ENCODE measurements at places on chromosomes 2 and 18.
A peak's percentile ranks its signal among the peaks of the same experiment; 100 is the strongest.

GRCh38 chr18:48656582-48656981 is 117.8 kb downstream of the CTIF start:
- DNase-seq, result peak; percentile 84

DNA sequence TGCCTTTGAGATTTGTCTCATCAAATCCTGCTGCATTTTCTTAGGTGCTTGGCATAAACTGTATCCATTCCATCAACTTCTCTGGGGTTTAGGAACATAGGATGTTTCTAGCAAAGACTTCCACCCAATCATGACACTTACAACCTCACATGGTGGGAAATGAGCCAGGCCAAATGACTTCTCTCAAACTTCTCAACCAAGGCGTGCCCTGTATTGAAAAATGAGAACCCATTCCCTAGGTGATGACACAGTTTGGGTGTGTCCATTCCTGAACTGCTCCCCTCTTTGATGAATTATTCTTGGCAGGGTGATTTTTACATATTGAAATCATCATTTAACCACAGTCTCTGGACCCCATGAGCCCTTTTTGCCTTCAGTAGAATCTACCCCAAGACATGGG is 161.1 kb downstream of the EN1 start:
- no peak for DNase-seq

DNA sequence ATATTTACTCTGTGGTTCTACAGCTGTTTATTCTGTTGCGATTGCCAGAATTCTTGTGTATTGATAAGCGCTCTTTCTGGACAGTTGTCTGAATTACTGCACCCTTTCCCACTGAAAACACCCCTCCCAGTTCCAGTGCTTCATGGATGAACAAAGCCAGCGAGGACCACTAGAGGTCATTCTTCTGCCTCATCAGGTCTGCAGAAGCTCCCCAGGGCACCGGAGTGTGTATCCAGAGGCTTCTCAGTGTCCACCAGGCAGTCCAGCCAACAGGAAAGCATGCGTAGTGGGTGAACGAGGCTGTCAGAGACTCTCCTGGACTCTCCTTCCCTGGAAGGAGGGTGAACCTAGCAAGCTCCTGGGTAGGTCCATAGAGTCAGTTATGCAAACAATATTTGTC is 40.6 kb upstream of the INHBB start:
- peak; percentile 42 for DNase-seq

DNA sequence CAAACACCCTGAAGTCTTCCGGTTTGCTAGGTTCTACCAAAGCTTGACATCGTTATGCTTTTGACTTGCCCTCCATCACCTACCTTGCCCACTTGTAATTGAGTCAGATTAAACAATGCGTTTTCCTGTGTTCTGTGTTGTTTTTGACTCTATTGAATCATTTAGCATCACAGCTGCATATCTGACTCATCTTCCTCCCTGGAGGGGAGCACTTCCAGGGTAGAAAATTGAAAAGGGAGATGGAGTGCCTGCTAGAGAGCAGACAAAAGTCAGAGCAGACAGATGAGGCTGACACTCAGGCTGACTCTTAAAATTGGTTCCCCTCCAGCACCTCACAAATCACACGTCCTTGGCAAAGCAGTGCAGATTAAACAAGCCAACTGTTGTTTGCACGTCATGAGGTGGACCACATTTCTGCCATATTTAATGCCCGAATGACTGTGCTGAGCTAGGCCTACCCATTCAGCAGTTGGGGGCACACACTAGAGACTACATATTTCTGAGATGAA is 2.2 kb downstream of the MPP4 start:
- no peak for DNase-seq

DNA sequence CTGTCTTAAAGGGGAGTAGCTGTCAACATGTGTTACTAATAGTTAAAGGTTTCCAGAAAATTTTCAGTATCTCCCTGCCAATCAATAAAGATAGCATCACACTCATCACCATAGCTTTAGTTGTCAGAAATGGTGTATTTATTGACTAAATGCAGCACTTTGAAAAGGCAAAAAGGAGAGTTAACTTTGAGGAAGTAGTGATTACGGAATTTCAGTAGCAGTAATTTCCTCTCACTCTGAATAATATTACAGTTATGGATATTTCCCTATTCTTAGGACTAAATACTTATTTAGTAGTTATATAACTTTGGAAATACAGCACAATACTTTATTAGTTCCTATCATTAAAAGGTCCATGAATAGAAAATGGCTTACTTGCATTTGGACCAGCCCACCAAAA is 250.5 kb downstream of the CAMKMT start:
- DNase-seq, result no peak

GRCh38 chr2:187079901-187080300 is 230.9 kb upstream of the ZSWIM2 start:
- no peak for DNase-seq

DNA sequence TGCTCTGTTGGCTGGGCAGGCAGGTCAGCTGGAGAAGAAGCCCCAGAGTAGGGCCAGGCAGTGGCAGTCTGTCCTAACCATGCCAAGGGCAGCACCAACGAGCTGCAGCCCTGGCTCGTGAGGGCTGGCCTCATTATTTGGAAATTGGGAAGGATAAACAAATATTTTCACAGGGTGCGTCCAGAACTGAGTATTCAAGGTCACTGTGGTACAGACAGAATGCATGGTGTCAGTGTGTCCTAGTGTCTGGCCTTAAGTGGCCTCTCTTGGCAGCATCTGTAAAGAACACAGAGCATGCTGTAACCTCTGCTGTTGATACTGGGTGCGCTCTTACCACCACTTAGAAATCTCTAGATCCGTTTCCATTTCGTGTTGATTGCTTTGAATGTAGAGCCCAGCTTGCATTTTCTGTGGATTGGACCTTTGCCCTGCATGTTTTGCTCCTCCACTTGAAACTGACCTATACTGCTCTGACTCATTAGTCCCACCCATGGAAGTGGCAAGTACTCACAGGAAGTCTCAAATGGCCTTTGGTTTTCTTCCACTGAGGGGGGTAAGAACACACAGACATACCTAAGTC is 88.2 kb downstream of the GREB1L start:
- peak; percentile 39 for DNase-seq

- DNase-seq, result no peak
These were observed 16.6 kb downstream of the CYTIP start for GRCh38 chr2:157427003-157427921.

- peak; percentile 29 for DNase-seq
These were observed 75.8 kb downstream of the KIDINS220 start for GRCh38 chr2:8761529-8762164.

GRCh38 chr2:236956031-236956618 is 129.6 kb upstream of the COPS8 start:
- DNase-seq, result no peak

DNA sequence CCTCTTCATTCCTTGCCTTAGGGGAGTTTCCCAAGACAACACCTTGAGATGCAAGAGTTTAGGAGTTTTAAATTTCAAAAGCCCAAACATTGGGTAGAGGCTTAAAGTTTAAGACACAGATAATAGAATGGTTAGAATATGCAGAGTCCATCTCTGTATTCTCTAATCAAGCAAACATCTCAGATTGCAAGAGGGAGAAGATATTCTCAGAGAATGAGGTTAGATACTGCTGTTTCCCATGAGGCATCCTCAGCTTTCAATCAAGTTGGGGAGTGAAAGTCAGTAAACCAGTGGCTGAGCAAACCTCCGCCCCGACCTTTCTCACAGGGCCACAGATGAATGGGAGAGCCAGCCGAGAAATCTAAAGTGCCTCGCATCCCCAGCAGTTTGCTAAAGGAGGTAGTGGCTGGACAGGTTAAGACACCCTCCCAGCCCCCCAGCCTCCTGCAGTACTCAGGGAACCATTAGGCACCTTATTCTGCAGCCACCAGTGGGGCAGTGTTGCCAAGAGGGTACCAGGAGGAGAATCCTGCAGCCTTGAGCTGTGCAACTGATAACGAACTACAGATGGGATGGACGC is 30.0 kb downstream of the FBXO36 start:
- DNase-seq, result no peak

GRCh38 chr2:98482362-98482761 is 37.7 kb downstream of the INPP4A start:
- no peak for DNase-seq

- no peak for DNase-seq
These were observed 603.4 kb downstream of the DSC3 start for GRCh38 chr18:30439174-30439573.

- no peak for DNase-seq
These were observed 14.2 kb downstream of the NIFK start for GRCh38 chr2:121722479-121722878.

GRCh38 chr2:31286961-31287550 is 53.1 kb downstream of the EHD3 start:
- no peak for DNase-seq

GRCh38 chr2:46951290-46952064 is 35.9 kb upstream of the MCFD2 start:
- no peak for DNase-seq

DNA sequence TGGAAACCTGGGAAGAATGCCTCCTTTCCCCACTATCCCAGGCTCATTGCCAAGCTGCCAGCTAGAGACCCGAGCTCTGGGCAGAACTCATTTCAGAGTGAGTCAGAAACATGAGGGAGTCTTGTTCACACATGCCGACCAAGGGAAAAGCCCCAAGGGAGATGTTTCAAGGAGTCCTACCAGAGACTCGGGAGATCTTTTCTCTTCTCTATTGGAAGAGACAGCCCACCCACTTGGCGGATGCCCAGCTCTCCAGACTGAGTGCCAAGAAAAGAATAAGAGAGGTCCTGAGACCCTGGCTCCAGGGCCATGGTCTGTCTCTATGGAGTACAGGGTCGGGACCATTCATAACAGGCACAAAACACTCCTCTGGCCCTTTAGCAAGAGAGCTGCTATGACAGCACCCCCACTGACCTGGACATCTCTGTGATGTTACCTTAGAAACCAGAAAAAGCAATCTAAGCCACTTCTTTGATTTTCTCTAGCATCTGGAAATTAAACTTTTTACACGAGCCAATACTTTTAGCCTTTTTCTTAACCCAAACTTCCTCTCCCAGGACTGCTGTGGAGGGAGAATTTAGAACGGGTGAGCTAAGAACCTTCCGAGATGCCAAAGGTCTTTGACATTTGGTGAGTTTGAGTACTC is 18.5 kb upstream of the IGFBP5 start:
- DNase-seq, result no peak

DNA sequence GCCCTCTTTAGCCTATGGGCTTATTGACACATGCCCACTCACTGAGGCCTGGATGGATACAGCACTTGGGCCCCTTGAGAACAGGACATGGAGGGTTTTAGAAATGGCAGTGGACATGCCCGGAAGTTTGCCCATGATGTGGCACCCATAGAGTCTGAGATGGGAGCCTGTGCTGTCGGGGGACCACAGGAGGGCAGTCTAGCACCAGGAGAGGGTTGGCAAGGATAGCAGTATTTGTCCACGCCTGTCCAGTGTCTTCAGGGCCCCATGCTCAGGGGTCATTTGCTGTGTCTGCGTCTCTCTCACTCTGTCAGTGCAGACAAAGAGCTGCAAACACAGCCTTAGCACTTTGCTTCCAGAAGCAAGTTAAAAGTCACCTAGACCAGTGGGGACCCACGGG is 48.7 kb downstream of the IL1RL2 start:
- no peak for DNase-seq

- DNase-seq, result no peak
These were observed 26.2 kb upstream of the TMEM163 start for GRCh38 chr2:134745023-134745422.

GRCh38 chr2:105411720-105412407 is 13.0 kb upstream of the FHL2 start:
- DNase-seq, result no peak

DNA sequence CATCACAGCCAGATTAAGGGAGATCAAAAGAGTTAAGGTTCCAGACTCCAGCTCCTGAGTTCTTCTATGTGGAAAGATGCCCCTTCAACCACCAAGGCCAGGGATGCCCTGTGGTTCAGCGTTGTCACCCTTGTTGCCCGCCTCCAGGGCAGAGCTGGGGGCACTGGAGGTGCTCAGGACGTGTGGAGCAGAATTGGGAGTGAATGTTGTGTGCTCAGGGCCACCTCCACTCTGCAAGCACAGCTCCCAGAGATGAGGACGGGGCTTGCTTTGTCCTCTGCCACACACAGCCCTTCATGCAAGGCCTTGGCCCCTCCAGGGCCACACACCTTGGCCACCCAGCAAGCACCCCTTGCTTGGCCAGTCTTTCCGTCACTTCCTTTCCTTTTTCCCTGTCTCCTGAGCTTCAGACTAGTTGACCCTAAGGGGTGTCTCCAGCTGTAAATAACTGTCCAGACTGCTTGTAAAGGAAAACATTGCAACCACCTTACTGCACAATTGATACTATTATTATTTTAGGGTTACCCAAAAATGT is 103.3 kb downstream of the AGAP1 start:
- DNase-seq, result no peak

DNA sequence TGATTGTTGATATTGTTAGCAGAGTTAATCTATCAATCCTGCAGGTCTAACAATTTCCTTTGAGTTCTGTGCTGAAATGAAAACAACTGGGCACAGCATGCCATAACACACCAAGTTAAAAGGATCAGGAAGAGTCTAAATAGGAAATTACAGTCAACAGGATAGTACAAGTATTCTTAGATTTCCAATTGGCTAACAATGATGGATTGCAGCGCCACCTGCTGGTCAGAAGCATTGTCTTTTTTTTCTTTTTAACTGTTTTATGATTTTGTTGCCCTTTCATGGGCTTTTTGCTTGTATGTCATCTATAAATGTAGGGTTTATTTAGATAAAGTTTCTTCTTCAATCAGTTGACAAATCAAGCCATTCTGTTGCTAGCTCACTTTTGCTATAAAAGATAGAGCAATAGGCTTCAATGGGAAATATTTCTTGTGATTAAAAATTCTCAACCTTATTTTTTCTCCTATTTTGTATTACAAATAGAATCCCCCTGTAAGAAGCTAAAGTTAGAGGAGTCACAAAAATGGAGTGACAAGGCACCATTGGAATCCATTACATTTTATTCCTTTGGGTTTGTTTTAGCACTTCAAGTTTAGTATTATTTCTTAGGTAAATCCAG is 40.8 kb upstream of the RPRM start:
- peak; percentile 54 for DNase-seq

- no peak for DNase-seq
These were observed 204.5 kb upstream of the RBBP8 start for GRCh38 chr18:22728481-22729105.

DNA sequence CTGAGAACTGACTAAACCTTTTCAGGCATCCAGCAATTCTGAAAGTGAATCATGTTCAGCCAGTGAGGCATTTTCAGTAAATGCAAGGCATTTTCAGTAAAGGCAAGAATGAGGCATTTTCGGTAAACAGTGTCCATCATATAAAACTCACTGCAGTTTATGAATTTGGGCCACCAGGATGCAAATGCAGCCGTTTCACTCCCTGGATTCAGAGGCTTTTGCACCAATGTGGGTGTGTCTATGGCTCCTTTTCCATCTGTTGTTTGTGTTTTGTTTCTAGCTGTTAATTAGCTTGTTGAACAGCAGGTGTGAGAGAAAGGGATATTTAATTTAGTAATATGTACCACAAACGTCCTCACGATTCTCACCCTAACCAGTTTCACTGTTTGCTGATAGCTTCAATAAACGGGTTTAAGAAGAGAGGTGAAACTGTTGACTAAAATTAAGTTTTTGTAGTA is 116.3 kb upstream of the PGAP1 start:
- no peak for DNase-seq
